ENCODE measurements at places on chromosomes 6 and 20.

DNA sequence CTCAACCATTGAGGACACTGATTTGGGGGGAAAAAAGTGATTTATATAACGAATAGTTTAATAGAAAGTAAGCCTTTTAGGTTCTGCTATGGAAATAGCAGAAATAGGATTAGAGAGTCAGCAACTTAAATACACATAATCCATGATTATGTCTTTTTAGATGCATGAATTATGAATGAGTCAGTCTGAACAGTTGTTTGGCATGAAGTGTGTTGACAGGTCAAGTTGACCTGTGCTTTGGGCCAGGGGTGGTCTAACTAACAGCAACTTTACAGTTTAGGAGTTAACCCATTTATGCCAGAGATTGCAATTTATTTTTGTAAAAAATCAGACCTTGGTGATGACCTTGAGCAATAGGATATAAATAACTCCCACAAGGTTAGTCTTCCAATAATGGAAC, 191.3 kb downstream of the MTFR2 start:
- no peak for DNase-seq

GRCh38 chr6:104617591-104617990, 242.1 kb downstream of the HACE1 start:
- no peak for DNase-seq

- no peak for DNase-seq
Observed at GRCh38 chr6:136188486-136188885, 61.6 kb downstream of the MTFR2 start.

DNA sequence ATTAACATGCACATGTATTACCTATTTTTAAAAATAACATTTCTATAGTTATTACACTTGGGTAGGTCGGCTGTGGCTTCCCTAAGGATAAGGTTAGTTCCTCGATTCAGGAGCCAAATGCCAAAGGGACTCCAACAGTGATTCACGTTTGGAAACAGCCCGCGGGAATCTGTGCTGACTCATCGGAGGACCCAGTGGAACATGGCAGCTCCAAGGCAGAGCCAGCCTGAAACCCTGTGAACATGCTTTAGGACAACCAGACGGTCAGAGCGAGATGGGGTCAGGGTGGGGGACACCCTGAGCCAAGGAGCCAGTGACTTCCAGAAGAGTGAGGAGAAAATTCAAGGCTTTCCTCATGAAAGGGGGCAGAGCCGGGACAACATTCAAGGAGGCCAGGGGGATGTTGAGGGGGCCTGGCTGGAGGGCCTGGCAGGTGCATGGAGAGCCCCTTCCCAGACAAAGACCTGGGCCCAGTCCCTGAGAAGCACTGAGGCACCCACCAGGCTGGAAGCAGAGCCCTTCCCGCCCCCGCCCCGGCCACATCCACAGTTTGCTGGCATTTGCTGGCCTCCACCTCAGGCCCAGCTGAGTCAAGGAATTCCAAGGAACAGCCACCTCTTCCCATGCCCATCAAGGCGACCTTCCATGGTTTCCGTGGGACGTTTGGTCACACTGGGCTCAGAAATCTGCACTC, 133.2 kb downstream of the SNX5 start:
- no peak for DNase-seq

DNA sequence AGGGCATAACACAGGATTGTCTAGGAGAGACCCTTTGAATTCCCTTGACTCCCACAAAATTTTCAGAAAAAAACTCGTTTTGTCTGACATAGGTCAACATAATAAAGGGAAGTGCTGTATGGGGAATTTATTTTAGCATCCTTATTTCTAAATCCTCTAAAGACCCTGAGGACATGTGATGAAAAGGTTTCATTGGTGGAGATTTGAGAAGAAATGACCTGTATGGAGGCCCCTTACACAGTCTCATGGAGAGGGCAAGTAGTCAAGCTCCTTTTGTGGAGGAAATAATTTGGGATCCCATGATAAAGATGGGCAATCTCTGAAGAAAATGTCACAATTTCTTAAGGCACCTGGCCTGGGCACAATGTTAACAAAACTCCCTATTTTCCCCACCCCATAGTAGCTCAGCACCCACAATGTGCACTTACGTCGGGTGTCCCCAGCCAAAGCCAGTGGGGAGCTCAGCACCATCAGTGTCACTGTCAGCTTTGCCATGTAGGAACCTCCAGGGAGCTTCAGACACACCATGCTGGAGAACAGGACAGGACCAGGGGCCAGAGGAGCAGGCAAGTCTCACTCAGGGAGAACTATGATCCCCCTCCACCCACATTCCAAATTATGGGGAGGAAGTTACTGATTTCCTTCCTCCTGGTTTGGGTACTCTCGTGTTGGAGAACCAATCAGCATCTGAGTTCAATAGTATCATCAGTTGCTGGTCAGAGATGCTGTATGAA, at the start of gene HLA-DRB5:
TSS of gene HLA-DRB5 (minus strand) at position 591 of the 734 bp plus-strand sequence. CDS start at position 528, 63 bp downstream.
- no peak for DNase-seq

All from NCI-H1417 treated with DMSO at 0.1 percent for 48 hours (cell line).